PC-9 (cell line): ENCODE measurements at places on chromosomes 2 and 18. TPM values are rescaled to one million over a fixed set of nuclear protein-coding genes. Genes with fewer than 3 reads are reported as not detected.

DNA sequence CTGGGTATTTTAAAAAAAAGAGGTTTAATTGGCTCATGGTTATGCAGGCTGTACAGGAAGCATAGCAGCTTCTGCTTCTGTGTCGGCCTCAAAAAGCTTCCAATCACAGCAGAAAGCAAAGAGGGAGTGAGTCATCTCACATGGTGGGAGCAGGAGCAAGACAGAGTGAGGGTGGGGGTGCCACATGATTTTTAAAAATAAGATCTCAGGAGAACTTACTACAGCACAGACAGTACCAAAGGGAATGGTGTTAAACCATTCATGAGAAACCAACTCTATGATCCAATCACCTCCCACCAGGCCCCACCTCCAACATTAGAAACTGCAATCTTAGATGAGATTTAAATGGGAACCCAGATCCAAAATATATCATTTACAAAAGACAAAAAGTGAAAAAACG, 14.6 kb downstream of the ZNF519 start:
- no peak overlapping the region for H3K4me3 ChIP-seq
- no peak overlapping the region for H3K27ac ChIP-seq
- no peak for DNase-seq
- H3K27me3 ChIP-seq, result no peaks in the 10 kb centered on the region

DNA sequence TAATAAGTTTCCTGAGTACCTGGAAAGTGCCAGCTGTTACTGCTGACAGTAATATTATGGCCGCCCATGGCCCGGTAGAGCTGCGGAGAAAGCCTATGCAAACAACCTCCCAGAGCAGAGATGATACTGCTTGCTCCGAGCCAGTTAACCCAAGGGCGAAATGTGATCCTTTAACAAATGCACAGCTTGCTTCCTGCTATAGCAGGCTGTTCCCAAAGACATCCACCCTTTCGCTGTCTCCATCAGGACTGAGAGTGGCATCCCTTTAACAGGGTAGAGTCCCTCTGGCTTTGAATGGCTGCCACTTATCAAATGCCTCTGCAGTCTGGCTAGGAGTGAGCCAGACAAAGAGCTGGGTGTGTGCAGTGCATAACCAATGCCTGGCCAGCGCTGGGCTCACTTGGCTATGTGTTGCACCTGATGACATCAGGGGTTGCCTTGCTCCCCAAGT, 69.7 kb upstream of the DAPL1 start:
- peaks cover 40% of the 10 kb centered on the region for H3K4me1 ChIP-seq
- H3K4me3 ChIP-seq, result no peak overlapping the region
- H3K27me3 ChIP-seq, result no peaks in the 10 kb centered on the region
- H3K27ac ChIP-seq, result no peak overlapping the region

DNA sequence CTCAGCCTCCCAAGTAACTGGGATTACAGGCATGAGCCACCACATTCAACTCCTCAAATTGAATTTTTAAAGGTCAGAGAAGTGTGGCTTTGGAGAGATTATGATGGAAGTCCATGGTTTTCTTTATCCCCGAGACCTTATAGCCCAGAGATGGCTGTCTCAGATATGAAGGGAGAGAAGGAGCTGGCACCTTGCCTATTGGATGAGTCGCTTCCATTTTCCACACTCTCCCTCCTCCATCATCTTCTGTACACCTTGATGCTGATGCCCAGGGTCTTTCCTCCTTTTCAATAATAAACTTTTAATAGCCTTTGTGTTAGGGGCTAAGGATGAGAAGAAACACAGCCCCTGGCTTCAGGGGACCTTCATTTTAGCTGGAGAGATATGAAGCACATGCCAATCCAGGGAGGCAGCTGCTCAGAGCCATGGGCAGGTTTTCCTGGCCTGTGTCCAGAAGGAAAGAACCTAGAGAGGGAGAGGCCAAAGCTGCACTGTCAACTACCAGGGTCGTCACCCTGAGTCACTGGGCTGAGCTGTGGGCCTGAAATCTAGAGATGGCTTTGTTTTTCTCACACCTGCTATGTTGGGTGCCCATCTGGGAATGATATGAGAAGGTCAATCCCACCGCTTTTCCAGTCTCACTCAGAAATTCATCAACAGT, 146.0 kb upstream of the SERTAD2 start:
- peak overlapping the region; percentile 8; the same call in 1 of the 2 replicates for H3K27ac ChIP-seq
- H3K36me3 ChIP-seq, result no peaks in the 10 kb centered on the region
- H3K4me3 ChIP-seq, result no peak overlapping the region
- peak; percentile 73 for DNase-seq

The TRMT61B gene
- 15.7 and 21.1 TPM in 2 replicates for total RNA-seq

DNA sequence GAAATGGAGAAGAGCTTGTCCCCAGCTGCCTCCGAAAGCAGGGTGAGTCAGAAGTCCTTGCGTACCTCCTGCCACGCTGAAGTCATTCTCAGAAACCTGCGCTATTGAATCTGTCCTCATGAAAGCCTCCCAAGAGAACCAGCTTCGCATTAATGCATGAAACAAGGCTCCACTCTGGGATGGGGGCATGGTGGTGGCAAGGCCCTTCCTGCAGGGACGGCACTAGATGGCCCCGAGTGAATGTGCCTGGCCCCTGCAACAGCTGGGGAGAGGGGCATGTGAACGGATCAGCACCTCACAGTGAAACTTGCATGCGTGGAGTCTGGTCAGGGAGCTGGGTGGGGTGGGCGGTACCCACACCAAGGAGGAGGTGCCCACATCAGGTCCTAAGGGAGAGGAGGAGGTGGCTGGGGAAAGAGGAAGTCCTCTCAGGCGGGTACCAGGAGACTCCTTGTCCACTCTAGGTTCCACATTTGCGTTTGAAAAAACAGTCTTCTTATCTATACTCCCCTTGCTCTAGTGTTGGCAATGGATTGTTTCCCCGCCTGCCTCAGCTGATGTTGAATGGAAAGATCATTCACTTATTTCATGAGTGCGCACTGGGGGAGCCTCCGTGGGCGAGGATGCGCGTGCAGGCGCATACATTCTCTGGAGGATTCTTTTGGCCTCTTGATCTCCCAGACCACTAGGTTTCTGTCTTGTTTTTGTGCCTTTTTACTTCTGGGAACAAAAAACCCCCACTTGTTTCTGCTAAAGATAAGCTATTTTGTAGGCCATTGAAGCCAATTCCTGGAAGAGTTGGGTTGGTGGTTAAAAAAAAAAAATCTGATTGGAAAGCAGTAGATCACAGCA, 104.7 kb downstream of the KLHL29 start:
- no peak for DNase-seq
- H3K4me1 ChIP-seq, result no peaks in the 10 kb centered on the region
- no peaks in the 10 kb centered on the region for H3K27me3 ChIP-seq
- H3K36me3 ChIP-seq, result no peaks in the 10 kb centered on the region
- H3K4me3 ChIP-seq, result no peak overlapping the region

DNA sequence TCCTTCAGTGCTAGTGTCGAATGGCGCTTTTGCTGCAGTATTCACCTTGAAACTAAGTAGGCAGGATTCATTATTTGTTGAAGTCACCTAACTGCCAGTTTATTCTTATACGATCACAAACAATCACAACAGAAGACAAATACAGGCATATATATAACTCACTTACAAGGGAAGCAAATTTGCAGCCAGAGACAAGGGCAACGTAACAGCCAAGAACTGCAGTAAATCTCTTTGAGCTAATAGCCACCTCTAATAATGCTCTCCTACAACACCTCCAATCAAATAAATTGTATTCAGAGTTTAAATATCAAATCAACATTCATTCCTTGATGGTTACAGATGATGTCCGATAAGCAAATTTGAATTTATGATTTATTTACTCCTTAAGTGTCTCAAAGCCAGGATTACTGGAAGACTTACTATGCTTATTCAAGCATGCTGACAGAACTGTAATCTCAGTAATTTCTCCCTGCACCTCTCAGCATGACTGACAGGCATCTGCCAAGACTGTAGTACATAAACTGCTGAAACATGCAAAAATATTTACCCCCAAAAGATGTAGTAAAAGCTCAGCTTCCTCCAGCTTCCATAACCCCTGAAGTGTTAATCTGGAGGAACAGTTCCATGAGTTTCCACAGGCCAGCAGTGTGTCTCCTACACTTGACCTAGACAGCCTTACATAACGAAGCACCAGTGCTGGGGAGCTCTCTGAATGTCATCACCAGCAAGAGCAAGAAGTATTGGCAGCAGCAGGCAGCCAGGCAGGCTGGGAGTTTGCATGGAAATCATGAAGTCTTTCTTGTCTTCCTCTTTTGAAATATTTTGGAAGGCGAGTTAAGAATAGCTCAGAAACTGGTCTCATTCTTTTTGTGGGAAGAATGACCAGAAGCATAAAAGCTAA, 20.9 kb upstream of the SCN1A start:
- H3K27ac ChIP-seq, result no peak overlapping the region
- no peaks in the 10 kb centered on the region for H3K36me3 ChIP-seq
- no peaks in the 10 kb centered on the region for H3K27me3 ChIP-seq
- H3K4me1 ChIP-seq, result no peaks in the 10 kb centered on the region

GRCh38 chr2:11045294-11045693, 110.0 kb upstream of the SLC66A3 start:
- no peak overlapping the region for H3K27ac ChIP-seq
- H3K27me3 ChIP-seq, result no peaks in the 10 kb centered on the region
- no peaks in the 10 kb centered on the region for H3K4me1 ChIP-seq

The LYG2 gene
- total RNA-seq, result not detected in 2 replicates

The FBXO15 gene
- total RNA-seq, result 2.2 and 3.9 TPM in 2 replicates

DNA sequence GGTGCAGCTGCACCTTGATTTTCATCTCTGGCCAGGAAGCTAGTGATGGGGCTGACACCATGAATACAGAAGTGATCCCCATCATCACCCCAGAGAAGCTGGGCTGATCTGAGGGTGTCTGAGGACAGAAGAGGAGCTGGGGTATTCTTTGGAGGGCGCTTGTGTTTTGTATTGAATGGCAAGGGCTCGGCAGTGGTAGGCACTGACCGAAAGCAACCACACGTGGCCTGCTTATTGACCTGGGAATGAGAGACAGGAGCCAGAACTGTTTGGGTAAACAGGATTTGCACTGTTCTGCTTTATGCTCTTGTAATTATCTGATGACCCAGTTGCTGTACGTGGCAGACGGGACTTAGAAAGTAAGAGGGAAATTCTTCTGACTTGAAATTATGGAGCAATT, 62.6 kb upstream of the RPL31 start:
- H3K27ac ChIP-seq, result no peak overlapping the region
- no peaks in the 10 kb centered on the region for H3K4me1 ChIP-seq
- no peak overlapping the region for H3K4me3 ChIP-seq
- H3K27me3 ChIP-seq, result no peaks in the 10 kb centered on the region
- H3K36me3 ChIP-seq, result peaks cover 26% of the 10 kb centered on the region

The IMP4 gene
- total RNA-seq, result 76.8 and 82.6 TPM in 2 replicates

DNA sequence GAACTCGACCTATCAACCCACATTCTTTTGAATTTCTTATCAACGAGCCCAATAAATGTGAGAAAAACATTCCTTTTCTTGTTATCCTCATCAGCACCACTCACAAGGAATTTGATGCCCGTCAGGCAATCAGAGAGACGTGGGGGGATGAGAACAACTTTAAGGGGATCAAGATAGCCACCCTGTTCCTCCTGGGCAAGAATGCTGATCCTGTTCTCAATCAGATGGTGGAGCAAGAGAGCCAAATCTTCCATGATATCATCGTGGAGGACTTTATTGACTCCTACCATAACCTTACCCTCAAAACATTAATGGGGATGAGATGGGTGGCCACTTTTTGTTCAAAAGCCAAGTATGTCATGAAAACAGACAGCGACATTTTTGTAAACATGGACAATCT, 378.2 kb downstream of the STK39 start:
- no peaks in the 10 kb centered on the region for H3K4me1 ChIP-seq
- no peak overlapping the region for H3K27ac ChIP-seq
- H3K4me3 ChIP-seq, result no peak overlapping the region
- no peaks in the 10 kb centered on the region for H3K36me3 ChIP-seq
- H3K27me3 ChIP-seq, result no peaks in the 10 kb centered on the region

DNA sequence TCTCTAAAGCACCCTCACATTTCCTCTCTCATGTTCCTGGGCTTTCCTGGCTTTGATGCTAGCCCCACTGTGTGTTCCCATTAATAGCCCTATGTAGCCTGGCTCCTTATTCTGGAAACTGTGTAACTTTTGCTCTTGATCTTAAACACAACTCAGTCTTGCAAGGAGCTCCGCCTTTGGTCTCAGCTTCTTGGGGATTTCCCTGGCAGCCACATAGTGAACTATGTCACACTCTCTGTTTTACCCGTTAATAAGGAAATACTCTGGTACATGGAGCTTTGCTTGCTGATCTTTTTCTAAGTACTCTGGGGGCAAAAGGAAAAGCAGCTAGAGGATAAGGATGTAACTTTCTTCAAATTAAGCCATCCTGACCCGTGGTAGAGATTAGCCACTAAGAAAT, 259.3 kb downstream of the NEDD4L start:
- no peak overlapping the region for H3K27ac ChIP-seq
- peaks cover 27% of the 10 kb centered on the region for H3K36me3 ChIP-seq
- H3K27me3 ChIP-seq, result no peaks in the 10 kb centered on the region
- H3K4me3 ChIP-seq, result no peak overlapping the region
- DNase-seq, result no peak
- peaks cover 10% of the 10 kb centered on the region; the same call in 1 of the 2 replicates for H3K4me1 ChIP-seq

The UGT1A10 gene
- not detected in 2 replicates for total RNA-seq

The DNAJC5G gene
- not detected in 2 replicates for total RNA-seq

DNA sequence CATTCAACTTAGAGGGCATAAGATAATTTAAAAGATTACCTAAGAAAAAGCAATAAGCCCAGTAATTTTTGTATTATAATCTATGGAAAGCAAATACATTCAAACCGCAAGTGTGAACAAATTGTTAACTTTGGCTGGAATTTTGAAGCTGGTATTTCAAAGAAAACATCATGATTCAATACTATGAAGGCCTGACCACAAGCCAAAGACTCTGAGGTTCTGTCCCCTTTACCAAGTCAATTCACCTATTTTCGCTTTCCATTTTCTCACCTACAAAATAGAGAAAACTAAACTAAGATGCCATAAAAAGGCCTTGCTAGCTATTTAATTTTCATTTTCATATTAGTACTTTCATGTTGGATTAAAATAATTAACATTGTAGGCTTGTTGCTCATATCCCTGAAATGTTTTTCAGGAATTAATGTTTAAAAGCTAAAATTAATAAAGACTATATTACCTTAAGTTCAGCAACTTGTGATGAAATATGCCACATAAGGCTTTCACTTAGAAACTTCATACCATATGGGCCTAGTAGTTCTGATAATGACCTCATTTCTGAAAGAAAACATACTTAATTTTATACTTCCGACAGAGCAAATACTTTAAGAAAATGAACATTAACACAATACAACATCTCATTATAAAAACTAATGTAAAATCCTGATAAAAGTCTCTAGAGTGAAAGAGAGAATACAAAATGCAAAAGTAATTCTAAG, 85.7 kb upstream of the FRZB start:
- peaks cover 56% of the 10 kb centered on the region for H3K36me3 ChIP-seq
- H3K27ac ChIP-seq, result no peak overlapping the region
- DNase-seq, result no peak
- H3K4me3 ChIP-seq, result no peak overlapping the region

- no peak for DNase-seq
- H3K36me3 ChIP-seq, result no peaks in the 10 kb centered on the region
- H3K4me1 ChIP-seq, result no peaks in the 10 kb centered on the region
Observed at GRCh38 chr2:36300697-36301096, 54.9 kb upstream of the CRIM1 start.
